Stimulated activated naive CD8-positive, alpha-beta T cell treated with anti-CD3 and anti-CD28 coated beads, Interleukin-15, Interleukin-2, amounts not matched to agents 100 U/mL and 50 U/mL, for 24 hours (primary cell): ENCODE measurements at places on chromosomes 11 and 22.

- no peak for DNase-seq
Measured at GRCh38 chr22:40070701-40071100, 75.9 kb downstream of the FAM83F start.

GRCh38 chr11:68643585-68643984 is 40.8 kb upstream of the GAL start:
- DNase-seq: no peak

DNA sequence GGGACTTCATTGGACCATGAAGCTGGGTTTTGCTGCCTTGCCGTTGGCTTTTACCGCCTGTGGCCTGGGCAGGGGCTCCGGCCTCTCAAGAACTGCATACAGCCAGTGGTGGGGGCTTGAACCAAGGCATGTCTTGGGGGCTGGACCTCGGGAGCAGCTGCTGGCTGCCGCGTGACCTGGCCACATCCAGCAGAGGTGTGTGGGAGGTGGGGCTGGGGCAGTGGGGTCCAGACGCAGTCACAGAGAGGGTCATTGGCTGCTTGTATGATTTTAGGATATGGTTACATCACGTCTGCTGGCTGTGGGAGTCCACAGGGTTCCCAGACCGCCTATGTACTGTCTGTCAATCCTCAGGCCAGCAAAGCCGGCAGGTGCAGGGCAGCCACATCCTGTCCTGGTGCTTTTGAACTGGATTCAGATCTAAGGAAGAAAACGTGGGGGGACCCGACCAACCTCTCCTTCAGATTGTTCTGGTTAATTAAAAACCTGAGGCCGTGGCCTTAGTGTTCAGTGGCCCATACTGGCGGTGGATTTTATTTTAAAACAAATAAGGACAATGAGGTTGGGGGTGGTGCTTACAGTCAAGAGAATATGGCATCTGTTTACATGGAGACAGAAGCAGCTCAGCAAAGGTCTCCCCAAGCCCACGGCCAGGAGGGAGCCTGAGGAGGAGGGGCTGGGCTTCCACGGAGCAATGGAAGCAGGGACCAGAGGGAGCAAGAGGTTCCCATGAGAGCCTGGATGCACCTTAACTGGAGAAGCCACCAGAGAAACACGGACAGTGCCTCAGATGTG is 426.0 kb downstream of the TBC1D22A start:
- DNase-seq: no peak

- no peak for DNase-seq
Measured at GRCh38 chr11:124877910-124878758, 12.9 kb downstream of the ROBO3 start.

GRCh38 chr11:22927793-22928192 is 67.5 kb upstream of the CCDC179 start:
- no peak for DNase-seq
